ENCODE measurements at places on chromosomes 13 and 19.

- peak; percentile 90 for DNase-seq
Observed at GRCh38 chr13:52195401-52195837, 36.0 kb upstream of the NEK3 start.

DNA sequence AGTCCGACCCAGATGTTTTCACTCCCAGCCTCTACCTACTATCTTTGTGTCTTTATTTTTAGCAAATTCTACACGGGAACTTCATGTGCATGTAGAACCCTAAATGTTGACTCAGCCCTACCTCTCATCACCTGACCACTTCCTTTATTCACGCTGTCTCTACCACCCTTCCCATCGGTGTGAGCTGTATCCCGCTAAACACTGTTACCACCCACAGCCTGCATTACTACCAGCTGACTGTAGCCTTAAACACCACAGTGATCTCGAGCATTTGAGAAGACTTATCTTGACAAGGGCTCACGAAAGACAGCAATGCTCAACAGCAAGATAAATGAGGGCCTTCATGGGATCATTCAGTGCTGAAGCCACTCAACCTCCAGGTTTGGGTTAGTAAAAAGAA is 15.1 kb downstream of the NCR1 start:
- DNase-seq = no peak

- DNase-seq = peak; percentile 11
Observed at GRCh38 chr13:40503966-40504591, 162.4 kb downstream of the FOXO1 start.

DNA sequence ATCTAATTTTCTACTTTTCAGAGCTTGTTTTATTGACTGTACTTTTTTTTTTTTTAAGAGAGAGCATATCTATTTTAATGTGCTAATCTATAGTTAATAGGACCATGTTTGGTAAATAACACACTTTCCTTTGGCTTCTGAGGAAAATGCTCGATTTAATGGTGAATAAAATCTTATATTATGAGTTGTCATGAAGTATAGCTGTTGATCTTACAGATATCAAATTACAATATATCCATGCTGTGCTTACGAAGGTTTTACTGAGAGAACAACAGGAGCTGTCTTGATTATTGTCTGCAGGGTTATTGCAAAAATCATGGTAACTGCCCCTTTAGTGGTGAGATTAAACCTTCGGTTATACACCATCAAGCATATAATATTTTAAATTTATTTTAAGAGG is 29.6 kb downstream of the URI1 start:
- no peak for DNase-seq

DNA sequence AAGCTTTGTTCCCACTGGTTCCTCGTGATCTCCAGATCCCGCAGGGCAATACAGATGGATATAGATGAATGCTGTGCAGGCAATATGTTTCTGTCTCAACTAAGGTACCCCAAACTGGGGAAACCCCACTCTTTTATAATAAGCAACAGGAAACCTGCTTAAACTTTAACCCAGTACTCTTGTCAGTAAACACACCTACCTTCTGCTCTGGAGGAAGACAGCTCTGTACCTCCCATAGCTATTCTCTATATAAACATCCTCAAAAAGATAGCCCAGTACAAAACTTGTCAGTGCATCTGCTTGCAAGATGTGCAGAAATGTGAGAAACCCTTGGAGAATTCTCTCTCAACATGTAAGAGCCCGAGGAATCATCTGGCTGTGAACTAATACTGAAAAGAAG is 583.6 kb downstream of the OLFM4 start:
- DNase-seq = no peak

GRCh38 chr13:61362522-61362921 is 53.1 kb downstream of the PCDH20 start:
- DNase-seq = no peak

GRCh38 chr13:40615619-40616018 is 50.8 kb downstream of the FOXO1 start:
- DNase-seq = no peak

DNA sequence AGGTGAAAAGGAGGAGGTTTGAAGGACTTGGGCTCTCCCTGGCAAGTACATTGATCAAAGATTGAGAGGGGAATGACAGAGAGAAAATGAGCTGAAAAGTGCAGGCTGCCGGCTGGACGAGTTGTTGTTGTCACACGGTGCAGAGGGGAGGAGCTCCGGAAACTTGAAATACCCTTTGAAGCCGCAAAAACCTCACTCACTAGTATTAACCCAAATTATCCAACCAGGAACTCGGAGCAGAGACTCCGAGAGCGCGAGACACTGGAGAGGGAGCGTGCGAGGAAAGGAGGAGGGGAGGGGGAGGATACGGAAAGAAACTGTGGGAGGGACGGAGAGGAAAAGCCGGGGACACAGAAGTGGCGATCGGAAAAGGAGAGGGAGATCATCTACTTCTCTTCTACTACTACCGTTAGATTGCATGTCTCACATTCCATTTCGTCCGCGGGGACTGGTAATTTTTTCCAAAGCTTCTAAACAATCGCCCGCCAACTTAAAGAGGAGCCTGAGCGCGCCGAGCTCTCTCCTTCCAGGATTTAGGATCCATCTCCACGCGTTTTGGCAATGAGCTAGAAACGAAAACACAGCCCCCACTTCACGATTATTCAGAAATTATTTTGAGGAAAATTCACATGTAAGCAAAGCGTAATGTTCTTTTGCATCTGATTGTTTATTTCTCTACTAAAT is at the start of gene DACH1:
Gene DACH1, minus strand, starts transcription at position 74 of the 684 bp plus-strand sequence.
- peak; percentile 68 for DNase-seq

DNA sequence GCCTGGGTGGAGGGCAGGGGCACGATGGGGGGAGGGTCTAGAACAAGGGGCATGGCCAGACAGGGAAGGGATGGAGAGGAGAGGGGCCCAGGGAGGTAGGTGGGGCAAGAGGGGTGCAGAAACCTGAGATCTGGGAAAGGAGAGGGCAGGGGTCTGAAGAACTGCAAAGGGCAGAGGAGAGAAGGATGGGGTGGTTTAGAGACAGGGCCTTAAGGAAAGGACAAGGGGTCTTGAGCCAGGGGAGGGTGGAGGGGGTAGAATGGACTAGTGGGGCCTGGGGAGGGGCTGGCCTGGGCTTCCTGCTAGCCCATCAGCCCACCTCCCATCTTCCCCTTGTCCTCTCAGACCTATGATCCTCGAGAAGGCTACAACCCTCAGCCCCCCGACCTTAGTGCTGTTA is 72.5 kb downstream of the RYR1 start:
- no peak for DNase-seq

GRCh38 chr19:6220385-6221191 is 59.2 kb downstream of the MLLT1 start:
- no peak for DNase-seq

Data from suppressor macrophage (primary cell).